H1 (cell line): ENCODE measurements at places on chromosomes 3 and 15. TPM values are rescaled to one million over a fixed set of nuclear protein-coding genes. Genes with fewer than 3 reads are reported as not detected.

DNA sequence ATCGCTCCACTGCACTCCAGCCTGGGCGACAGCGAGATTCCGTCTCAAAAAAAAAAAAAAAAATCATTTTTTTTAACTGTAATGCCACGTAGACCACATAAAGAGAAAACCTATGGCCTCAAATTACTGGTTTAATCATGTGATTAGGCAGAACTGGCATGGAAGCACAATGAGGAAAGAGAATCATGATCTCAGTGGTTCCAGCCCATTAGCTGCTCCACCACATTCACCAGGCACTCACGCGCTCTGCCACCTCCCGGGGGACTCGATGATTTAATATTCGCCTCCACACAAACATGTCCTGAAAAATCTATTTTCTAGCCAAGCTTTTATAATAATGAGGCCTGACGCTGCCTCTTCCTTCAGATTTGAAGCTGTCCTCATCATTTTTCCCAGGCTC, 204.7 kb downstream of the TBL1XR1 start:
- DNase-seq: no peak

Gene PLXNA1
- 47.5 and 50.8 TPM in 2 replicates for total RNA-seq

DNA sequence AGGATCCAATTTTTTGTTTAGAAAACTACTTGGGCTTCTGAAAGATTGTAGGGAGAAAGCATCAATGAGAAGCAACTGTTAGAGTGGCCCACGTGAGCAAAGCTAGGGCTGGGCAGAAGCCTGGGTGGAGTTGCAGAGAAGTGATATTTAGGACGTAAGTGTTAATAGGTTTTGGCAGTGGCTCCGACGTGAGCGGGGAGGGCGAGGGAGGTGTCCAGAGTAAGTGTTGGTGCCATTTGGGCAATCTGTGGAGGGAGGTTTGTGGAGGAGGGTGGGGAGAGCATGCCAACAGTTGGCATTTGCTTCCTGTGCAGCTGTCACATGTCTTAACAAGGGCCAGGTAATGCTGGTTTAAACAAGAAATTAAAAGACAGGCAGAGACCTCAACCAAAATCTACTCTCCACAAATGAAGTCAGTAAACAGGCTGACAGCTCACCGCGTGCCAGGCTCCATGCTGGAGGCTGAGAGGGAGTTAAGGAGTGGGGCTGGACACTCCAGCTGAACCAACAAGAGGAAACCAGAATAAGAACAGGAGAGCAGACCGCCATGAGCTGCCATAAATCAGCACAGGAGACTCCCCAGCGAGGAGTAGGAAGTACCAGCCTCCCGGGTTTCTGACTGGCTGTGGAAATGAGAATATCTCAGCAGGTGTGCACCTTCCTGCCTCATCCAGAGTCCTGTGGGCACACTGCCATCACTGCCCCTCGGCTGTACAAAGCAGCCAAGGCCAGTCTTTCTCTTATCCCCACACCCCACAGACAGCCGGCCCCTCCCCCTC, 232.6 kb downstream of the ABHD5 start:
- DNase-seq: no peak

DNA sequence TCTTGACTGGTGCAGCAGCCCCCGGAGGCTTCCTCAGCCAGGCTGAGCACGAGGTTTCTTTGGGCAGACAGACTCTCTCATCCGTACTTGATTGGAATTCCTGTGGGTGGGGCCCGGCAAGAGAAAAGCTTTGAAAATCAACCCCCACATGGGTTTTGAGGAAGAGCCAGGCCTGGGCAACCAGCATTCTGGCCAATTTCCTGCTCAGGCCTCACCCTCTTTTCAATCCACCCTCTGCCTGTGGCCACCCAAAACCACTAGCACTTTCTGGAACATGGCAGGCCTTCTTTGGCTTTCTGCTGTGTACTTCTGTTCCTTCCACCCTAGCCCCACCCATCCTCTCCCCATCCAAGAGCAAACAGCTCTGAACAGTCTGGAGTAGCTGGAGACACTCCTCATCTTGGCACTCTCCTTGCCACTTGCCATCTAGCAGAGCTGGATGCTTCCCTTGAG, 5.9 kb downstream of the MYO5C start:
- peak; percentile 44 for DNase-seq

Gene LZTFL1
- total RNA-seq: 11.5 and 11.8 TPM in 2 replicates

DNA sequence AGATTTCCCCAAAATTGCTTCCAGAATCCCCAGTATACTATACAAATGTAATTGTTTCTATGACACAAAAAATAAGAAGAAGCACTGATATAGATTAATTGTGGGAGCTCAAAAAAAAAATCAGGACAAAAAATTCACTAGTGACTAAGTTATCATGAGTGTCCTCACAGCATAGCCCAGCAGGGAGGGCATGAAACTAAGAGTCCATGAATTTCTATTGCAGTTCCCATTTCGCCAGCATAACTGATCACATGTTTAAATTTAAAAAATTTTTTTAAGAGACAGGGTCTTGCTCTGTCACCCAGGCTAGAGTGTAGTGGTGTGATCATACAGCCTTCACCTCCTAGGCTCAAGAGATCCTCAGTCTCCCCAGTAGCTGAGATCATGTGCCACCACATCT, 10.6 kb downstream of the NCEH1 start:
- DNase-seq: no peak

GRCh38 chr15:48577469-48577868, 68.0 kb downstream of the FBN1 start:
- no peak for DNase-seq

Gene ANKRD63
- total RNA-seq: 0.26 TPM in 1 of 2 replicates, not detected in the other

GRCh38 chr3:72982609-72983366, 13.8 kb upstream of the PPP4R2 start:
- no peak for DNase-seq

DNA sequence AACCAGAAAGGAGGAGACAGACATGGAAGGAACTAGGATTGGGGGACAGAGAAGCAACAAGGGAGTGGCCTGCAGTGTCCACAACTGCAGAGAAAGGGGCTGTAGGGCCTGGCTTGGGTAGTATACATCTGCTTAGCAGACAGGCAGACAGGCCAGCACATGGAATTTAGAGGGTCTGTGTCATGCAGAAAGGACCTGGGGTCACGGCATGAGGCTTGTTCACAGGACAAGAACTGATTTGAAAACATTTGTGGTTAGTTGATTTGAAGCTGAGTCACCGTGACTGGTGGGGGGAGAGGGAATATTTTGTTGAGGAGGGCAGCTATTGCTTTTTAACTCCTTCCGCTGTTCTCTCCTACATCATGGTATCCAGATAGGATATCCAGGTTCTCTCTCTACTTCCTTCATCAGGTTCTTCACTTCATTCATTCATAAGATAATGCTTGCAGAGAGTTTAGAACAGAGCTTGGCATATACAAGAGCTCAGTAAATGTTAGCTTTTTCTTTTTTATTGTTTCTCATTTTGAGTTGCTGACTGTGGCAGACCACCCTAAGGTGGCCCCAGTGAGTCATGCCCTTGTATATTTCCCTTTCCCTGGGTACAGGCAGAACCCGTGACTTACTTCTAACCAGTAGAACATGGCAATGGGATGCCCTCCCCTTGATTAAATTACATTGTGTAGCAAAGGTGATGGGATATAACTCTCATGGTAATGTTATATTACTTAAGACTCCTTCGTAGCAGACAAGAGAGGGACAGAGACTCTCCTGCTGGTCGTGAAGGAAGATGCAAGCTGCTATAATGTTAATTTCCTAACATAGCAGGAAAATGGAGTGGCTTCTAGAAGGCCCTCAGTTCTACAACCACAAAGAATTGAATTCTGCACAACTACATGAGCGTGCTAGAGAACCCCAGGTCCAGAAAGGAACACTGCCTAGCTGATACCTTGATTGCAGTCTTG, 95.0 kb upstream of the NMNAT3 start:
- no peak for DNase-seq

Gene TF
- total RNA-seq: 0.06 and 0.26 TPM in 2 replicates

Gene TGM5
- not detected in 2 replicates for total RNA-seq

Gene SEMA3G
- total RNA-seq: 1.5 TPM in 2 replicates

DNA sequence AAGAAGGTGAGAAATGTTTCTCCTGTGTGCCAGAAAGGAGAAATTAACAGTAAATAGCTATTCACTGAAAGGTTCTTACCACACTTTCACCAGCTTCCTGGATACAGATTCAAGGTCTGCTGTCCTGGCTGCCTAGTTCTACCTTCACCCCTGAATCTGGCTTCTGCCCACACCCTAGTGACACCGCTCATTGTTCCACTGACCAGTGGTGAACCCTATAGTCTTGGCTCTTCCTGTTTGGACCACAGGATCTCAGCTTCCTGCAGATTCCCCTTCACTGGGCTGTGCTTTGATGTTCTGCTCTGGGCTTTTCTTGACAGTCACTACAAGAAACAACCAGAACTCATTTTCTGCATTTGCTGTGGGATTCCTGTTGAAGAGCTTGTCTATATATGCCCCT, 250.0 kb downstream of the XXYLT1 start:
- DNase-seq: no peak

Gene SNTN
- not detected in 2 replicates for total RNA-seq

DNA sequence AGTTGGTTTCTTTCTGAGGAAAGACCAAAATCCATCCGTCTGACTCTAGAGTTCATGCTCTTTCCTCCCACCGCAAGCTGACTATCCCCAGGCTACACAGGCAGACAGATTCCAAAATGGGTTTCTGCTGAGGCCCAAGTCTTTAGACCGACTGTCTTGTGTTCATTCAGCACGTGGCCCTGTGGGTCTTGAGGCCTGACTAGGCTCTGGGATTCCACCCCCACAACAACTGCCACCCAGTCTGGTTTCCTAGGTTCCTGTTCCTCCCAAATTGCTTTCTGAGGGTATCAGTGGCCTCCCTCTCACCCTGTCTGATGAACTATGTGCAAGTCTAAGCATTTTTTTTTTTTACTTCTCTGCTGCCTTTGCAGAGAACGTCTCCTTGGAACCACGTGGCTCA, 67.7 kb downstream of the CYP19A1 start:
- no peak for DNase-seq

GRCh38 chr3:78762121-78762520, 1005.7 kb downstream of the ROBO1 start:
- DNase-seq: no peak

GRCh38 chr3:72810659-72811434, 37.4 kb downstream of the SHQ1 start:
- DNase-seq: no peak
